Forelimb muscle (tissue), 1 donor: ENCODE measurements at places on chromosomes 13 and 19. TPM values are rescaled to one million over a fixed set of nuclear protein-coding genes. Genes with fewer than 3 reads are reported as not detected.

Gene PEG3
- polyA plus RNA-seq: 242 TPM

Gene OR7D2
- 0.04 TPM for polyA plus RNA-seq

Gene SLITRK6
- 5.5 TPM for polyA plus RNA-seq

Gene FPR1
- 1.1 TPM for polyA plus RNA-seq

Gene FFAR1
- polyA plus RNA-seq: not detected

DNA sequence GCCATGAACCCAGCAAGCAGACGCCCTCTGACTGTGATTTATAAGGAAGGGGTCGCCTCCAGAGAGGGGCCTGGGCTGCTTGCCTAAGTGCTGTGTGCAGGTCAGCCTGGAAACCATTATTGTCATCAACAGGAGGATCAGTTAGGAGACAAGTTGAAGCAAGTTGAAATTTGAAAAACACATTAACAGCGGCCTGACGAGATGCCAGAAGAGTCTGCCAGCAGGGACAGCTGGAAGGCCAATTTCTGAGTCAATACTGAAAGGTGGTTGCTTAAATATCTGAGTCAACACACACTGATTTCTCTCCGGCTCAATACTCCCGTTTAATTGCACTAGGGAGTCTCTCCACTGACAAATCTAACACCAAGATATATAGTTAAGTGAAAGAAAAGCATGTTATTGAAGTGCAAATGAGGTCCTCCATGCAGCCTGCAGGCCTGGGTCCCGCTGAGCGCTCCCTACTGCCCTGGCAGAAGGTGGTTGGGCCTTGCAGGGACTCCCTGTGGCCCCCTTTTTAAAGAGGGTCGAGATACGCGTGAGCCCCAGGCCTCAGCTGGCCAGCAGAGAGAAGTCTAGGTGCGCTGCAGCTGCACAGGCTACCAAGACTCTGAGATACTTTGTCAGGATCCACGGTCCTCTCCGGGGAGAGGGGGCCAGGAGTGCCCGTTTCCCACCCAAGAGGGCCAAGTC is 91.1 kb downstream of the RNASEH2B start:
- peak; percentile 75 for DNase-seq

DNA sequence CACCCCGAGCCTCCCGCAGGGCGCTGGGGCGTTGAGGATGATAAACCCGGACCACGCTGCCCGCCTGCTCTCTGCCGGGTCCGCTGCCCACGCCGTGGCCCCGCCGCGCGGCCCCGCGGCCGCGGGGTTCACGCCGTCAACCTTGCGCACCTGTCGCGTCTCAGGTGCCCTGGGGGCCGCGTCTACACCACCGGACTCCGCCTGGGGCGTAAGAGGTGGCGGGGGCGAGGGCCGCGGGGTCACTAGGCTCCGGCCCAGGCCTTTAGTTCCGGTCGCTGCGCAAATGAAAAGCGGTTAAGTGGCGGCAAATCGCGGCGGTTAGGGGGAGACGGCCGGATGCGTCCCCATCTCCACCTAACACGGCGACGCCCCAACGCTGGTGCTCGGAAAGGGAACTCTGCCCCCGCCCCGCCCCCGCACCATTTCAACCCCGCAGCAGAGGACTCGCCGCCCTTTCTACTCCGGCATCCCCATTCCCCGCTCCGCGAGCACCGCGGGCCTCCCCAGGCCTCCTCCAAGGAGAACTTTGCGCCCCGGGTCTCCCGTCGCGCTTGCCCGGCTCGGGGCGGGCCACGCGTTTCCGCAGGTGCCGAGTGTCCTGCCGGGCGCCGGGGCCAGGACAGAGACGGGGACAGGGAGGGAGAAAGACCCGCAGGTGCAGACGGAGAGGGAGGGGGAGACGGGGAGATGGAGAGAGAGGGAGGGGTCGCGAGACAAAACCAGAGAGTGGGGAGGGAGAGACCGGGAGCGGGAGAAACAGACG is 4.3 kb downstream of the ONECUT3 start:
- no peak for DNase-seq

DNA sequence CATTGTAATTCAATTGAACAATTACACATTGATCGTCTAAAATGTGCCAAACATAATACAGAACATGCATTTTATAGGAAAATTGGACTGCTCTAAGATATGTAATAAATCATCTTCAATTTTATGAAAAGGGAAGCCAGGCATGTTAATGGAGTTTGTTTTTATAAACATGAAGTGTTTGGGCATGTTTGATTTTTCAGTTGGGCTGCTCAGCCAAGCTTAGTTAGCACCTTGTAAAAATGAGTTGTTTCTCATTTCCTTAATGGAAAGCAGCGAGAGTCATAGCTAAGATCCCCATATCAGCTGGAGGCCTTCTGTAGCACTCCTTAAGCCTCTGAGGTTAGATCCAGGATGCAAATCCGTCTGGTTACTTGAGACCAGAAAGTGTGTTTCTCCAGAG is 422.3 kb downstream of the SPRY2 start:
- DNase-seq: no peak

GRCh38 chr13:23212671-23213070 is 31.9 kb downstream of the SGCG start:
- DNase-seq: peak; percentile 8

DNA sequence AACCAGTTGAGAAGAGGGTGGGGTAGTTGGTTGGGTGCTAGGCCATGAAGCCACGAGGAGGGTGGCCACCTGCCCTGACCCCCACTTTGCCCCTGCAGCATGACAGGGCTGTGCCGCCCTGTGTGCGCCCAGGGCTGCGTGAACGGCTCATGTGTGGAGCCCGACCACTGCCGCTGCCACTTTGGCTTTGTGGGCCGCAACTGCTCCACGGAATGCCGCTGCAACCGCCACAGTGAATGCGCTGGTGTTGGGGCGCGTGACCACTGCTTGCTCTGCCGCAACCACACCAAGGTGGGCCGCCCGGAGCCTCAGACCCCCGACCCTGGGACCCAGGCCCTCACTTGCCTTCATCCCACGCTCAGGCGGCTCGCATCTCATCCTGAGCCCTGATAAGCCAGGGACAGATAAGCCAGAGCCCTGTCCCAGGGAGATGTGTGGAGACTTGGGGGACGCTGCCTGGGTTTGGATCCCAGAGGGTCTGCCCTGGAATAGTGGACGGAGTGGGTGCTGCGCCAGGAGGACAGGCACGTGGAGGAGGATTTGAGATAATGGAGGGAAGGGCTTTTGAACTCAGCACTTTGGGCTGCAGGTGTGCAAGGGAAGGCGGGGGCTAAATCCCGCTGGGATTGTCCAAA is 20.5 kb downstream of the CNFN start:
- no peak for DNase-seq

- no peak for DNase-seq
Observed at GRCh38 chr13:27997904-27998522, 9.5 kb upstream of the URAD start.

GRCh38 chr19:3359015-3359918 is 7.1 kb upstream of the NFIC start:
- DNase-seq: no peak
